Naive thymus-derived CD8-positive, alpha-beta T cell (primary cell): ENCODE measurements at places on chromosomes 16 and 17.

- no peak for DNase-seq
Measured at GRCh38 chr16:4420505-4421105, 4.2 kb upstream of the CORO7 start.

GRCh38 chr16:84663433-84664101 lies 15.3 kb downstream of the KLHL36 start:
- no peak for DNase-seq

GRCh38 chr16:23406024-23406423 lies 47.0 kb downstream of the COG7 start:
- no peak for DNase-seq

- no peak for DNase-seq
Measured at GRCh38 chr16:58417600-58417999, 25.3 kb downstream of the GINS3 start.

GRCh38 chr17:80960797-80961452 lies 30.7 kb upstream of the CHMP6 start:
- no peak for DNase-seq
